ENCODE measurements at places on chromosomes 16 and 17. TPM values are rescaled to one million over a fixed set of nuclear protein-coding genes. Genes with fewer than 3 reads are reported as not detected.
A peak's percentile ranks its signal among the peaks of the same experiment; 100 is the strongest.

CIBAR2 gene
- not detected for total RNA-seq

MT3 gene
- total RNA-seq, result 25.6 TPM

KRT31 gene
- total RNA-seq, result not detected

USP43 gene
- total RNA-seq, result 0.39 TPM

DNA sequence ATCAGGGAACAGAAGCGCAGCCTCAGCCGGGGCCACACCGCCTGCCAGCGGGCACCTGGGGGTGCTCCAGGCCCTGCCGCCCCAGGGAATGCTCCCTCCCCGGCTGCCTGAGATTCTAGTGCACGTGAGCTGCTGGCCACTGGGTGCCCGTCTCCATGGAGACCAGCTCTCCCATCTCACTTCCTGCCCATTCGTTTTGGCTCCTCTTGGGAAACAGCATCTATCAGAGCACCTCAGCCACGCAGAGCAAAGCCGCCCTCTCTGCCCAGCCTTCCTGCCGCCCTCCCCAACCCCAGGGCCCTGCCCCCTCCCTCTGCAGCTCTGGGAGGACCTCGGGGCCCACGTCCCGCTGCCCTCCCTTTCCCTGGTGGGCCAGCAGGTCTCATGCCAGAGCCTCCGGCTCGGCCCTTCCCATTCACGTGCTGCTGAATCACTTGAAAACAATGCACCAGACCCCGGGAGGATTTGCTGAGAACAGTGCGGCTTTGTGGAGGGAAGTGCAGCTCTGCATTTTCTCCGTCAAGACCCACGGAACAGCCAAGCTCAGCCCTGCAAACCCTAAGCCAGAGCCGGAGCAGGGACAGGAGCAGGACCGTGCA lies 19.4 kb downstream of the CEP295NL start:
- no peak for DNase-seq

- DNase-seq, result no peak
These were observed 18.2 kb upstream of the FAM83G start for GRCh38 chr17:19022747-19023146.

GRCh38 chr17:69654981-69655855 lies 240.7 kb downstream of the MAP2K6 start:
- no peak for DNase-seq

- DNase-seq, result no peak
These were observed 182 bp upstream of the SPECC1 start for GRCh38 chr17:20009052-20009301.

DNA sequence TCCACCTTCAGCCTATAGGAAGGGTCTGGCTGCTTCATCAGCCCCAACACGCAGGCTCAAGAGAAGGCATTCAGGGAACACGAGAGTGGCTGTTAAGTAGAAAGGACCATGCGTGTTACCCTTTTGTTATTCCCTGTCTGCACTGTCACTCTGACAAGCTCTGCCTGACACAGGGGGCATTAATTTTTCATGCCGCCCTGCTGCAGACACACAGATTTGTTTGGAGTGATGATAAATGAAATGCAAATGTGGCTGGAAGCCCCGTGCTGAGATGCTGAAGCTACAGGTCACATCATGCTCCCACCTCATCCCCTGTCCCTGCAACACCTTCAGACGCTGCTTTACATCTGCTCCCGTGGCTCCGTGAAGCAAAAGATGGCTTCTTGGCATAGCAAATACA lies 97.7 kb downstream of the USP31 start:
- no peak for DNase-seq

DNA sequence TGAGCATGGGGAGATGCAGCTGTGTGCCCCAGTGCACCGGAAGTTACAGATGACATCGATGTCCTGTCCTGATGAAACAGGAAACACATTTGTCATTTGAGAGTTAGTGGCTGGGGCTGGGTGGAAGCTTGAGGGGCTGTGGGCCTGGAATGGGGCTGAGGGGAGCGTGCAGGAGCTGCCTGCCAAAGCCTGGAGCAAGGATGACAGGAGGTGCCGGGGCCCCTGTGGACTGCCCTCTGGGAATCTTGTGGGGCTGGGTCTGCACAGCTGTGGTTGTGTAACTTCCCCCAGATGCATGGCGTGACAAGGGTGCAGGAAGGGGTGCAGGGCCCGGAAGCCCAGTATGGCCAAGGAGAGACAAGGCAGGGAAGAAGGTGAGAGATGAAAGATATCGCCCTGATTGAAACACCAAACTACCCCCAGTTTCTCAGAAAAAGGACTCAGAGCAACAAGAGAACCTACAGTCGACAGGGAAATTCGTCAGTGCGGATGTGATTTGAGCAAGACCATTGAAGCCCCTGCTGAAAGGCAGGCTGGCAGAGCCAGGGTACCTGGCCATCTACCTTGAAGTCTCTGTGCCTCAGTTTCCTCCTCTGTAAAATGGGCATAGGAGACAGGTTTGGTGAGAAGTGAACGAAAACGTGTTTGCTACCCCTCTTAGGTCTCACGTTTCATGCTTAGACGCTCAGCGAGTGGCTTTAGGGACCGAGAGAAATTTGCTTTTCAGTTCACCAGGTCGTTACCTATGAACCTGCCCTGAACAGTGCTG lies 8.8 kb downstream of the MMP25 start:
- no peak for DNase-seq

DNA sequence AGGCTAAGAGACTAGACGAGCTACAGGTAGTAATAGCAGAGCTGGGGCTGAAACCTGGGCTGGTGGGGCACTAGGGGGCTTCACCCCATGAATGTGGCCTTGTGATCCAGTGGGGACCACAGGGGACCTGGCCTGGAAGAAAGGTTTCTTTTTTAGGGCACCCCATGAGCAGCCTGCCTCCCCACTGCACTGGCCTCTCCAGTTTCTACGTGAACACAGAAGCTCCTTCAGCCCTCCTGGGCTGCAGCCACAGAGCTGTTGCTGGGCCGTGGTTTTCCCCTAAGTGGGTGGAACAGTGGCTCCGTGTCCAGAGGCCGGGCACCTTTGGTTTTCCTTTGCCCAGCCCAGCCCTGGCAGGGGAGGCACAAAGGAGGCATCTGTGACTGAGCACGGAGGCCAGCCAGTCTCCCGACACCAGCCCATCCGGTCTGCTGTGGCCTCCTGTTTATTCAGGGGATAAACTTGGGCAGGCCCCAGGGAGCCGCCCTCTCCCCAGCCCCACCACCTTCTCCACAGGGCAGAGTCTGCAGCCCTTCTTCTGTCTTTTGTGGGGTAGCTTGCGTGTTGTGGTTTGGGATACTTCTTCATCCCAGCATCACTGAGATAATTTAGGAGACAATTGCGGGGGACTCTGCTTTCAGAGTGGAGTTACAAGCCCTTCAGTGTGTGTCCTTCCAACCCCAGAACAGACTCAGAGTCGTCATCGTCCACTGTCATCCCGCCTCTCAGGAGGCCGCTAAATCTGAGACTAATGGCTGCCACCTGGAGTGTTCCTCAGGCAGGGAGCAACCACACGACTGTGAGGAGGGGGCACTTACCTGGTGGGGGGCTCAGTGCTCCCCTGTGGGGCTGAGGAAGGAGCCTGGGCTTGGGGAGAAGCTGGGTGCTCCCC lies 85.3 kb downstream of the RAB11FIP4 start:
- no peak for DNase-seq

DNA sequence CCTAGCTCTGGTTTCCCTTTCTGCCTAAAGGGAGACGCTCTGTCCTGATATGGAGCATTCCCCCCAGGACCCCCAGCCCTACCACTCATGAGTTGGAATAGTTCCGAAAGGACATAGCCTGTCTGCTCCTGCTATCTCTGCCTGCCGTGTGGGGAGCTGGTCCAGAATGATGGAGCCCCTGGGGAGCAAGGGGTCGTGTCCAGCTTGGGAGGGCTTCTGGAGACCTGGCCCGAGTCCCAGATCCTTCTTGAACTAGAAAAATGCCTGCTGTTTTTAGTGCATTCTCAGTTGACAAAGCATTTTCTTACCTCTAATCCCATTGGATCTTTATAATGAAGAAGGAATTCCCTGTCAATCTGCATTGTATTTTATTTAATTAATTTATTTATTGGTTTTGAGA lies 9.1 kb upstream of the GRN start:
- no peak for DNase-seq

DNA sequence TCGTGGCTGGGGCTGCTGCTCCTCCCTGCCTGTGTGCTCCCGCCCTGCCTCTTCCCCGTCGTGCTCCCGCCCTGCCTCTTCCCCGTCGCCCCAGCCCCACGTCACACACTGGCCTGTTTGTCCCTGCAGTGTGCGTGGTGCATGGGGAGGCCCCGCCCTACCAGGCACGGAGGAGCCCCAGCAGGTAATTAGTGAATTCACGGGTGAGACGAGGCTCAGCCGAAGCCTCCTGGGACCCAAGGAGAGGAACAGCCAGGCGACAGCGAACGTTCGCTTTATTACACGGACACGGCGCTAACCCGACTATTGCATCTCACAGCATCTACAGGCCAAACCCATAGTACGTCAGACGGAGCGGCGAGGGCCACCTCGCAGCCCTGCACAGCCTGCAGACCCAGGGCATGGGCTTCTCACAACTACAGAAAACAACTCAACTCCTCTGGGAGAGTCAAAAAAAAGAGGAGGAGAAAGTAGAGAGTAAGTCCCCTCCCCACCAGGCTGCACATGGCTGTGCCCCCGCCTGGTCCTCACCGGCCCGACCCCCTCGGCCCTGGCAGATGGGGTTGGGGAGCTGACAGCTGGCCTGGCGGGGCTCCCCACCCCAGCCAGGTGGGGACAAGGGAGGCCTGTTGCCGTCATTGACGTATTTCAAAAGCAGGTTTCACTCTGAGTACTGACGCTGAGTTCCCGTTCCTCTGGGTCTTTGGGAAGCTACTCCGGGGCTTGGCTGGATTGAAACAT lies 4.3 kb upstream of the PABPN1L start:
- DNase-seq, result no peak

DNA sequence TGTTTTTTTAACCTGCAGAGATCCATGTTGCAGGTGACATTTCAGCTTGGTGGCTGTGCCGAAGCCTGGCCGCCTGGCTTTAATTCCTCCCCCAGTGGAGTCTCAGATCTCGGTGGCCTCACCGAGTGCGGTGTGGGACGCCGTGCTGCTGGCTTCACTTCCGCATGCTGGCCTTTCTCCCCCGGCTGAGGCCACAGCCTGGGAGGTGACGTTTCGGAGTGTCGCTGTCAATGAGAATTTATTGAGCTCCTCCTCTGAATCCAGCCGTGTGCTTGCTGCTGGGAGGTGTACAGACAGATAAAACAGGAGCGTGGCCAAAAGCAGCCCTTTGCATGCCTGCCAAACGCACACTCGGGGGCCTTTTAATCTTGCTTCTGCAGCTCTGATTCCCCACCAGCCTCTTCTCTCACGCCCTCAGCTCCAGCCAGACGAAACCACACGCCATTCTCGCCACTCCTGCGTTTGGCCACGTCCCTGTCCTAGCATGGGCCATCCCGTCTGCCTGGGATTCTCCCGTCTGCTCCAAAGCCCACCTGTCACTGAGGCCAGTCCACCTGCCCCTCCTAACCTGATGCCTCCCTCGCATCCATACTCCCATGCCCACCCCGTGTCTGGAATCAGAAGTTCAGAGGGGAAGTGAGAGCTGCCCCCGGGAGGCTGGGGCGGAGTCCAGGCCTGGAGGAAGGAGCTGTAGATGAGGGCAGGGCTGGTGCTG lies 3.6 kb downstream of the GSE1 start:
- DNase-seq, result peak; percentile 57

- no peak for DNase-seq
These were observed 88.5 kb downstream of the CLEC16A start for GRCh38 chr16:11032922-11033291.

DNA sequence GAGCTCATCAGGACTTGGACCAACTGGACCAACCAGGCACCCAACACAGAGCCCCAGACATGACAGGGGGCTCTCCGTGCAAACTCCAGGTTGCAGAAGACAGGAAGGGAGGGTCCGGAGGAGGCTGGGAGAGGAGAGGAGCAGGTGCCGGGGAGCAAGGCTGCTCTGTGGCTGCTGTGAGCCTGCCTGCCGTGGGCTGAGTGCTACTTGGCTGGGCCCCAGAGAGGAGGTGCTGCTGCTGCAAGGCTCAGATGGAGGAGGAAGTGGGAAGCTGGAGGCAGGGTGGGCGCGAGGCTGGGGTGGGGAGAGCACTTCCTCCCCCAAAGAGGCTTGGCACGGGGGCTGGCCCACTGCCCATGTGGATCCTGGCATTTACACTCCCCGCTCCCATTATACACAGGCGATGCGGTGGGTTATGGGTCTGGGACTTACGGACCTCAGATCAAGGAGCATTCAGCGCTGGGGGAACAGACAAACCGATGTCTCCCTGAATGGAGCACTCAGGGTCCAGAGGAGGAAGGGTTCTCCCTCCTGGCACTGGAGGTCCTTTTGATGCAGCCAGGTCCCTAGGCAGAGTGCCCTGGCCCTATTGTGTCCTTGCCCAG lies 15.9 kb downstream of the EPOP start:
- DNase-seq, result no peak

DNA sequence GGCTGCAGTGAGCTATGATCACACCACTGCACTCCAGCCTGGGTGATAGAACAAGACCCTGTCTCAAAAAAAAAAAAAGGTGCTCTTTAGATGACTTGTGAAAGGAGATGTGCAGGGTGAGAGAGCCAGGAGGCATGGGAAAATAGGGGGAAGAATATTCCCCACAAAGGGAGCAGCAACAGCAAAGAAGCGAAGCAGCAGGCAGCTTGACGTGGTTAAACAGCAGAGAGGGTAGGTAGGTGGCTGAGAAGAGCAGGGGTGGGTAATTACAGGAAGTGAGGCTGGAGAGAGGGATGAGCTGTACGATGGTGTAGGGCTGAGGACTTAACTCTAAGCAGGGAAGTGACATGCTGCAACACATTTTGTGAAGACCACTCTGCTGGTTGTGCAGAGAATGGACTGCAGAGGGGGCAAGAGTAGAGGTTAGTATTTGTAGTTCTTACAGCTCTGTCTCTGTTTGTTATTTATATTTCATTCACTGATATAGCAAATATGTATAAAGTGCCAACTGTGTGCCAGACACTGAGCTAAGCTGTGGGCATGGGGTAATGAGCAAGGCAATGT lies 1.6 kb downstream of the HEATR3 start:
- DNase-seq, result peak; percentile 19

- no peak for DNase-seq
These were observed 79.7 kb downstream of the CYLD start for GRCh38 chr16:50821586-50821985.

GRCh38 chr17:48330887-48331286 lies 99.1 kb downstream of the SKAP1 start:
- no peak for DNase-seq

- no peak for DNase-seq
These were observed 7.7 kb downstream of the ITGAM start for GRCh38 chr16:31267332-31268032.

DNA sequence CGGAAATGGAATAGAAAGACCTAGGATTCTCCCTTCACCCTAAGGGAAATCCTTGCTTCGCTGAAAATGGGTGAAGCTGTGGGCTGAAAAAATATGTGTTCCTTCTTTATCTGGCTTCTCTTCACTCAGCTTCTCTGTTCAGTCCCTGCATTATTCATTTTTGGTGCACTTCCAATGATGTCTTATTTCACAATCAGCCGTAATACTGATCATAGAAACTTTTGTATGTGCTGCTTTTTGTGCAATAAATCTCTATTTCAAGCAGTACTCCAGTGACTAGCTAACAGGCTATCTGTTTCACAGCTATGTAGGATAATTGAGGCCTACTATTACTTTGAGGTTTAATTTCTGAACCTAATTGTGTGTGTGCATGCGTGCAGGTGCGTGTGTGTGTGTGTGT lies 144.6 kb downstream of the FOXL1 start:
- no peak for DNase-seq

Measured in activated naive CD8-positive, alpha-beta T cell treated with anti-CD3 and anti-CD28 coated beads for 36 hours (primary cell).